Kasumi-1 (cell line): ENCODE measurements at places on chromosomes 4 and X.

- no peak for DNase-seq
These were observed 41.9 kb downstream of the BMP15 start for GRCh38 chrX:50952406-50952805.

DNA sequence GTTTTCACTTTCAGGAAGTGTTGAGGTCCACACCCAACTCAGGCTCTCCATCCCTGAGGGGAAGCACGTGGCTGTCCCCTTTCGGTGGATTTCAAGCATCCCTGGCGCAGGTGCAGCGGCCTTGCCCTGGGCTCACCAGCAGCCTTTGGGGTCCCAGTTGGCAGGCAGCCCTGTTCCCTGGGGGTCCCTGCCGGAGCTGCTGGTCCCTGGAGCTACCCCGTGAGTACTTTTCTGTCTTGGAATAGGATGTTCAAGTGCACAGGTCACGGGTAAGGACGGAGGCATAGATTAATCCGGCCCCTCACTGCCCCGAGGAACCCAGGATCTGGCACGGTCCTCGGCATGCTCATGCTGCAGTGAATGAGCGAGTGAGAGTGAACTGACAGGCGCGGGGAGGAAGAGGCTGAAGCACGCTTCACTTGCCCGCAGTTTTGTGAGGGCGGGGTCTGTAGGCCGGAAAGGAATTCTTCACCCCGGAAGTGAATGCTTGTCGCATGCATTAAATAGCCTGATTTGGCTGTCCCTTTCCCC lies 117.2 kb upstream of the FAT1 start:
- DNase-seq: no peak

DNA sequence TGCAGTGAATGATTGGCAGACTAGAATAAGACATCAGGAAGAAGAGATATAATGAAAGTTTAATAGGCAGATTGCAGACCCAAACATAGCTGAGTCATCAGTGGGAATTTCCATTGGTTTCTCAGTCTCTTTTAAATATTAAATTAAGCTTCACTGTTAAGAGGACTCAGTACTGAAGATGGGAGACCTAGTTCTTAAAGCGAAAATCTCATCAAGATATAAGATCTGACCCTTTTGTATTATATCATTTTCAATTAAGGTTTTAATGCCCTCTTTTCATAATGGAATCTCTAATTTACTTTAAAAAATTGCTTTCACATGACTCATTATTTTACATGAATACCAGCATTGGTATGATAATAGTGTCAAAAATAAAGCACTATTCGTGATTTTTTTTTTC lies 168.9 kb upstream of the ATOH1 start:
- DNase-seq: no peak

- no peak for DNase-seq
These were observed 66.6 kb upstream of the ENPP6 start for GRCh38 chr4:184284336-184284690.

GRCh38 chrX:11437642-11438379 lies 144.6 kb downstream of the AMELX start:
- no peak for DNase-seq

DNA sequence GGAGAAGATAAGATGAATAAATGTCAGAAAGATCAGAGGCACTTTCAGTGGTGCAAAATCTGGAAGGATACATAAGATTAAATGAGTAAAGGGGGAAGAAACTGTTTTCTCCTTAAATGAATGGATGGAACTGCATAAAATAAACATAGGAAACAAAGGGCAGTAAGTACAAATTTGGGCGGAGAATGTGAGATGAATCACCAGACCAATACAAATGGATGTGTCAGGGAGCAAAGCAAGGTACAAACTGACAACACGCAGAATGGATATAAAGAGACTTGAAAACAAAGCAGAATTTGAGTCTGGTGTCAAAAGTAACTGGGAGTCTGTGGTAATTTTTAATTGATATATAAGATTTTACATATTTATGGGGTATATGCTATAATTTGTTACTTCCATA lies 175.3 kb upstream of the PCDH18 start:
- no peak for DNase-seq

GRCh38 chrX:37641859-37642258 lies 43.7 kb upstream of the XK start:
- no peak for DNase-seq

GRCh38 chr4:78651250-78651860 lies 99.8 kb downstream of the ANXA3 start:
- DNase-seq: no peak

- no peak for DNase-seq
These were observed 2267.9 kb upstream of the AGA start for GRCh38 chr4:179709961-179710624.

DNA sequence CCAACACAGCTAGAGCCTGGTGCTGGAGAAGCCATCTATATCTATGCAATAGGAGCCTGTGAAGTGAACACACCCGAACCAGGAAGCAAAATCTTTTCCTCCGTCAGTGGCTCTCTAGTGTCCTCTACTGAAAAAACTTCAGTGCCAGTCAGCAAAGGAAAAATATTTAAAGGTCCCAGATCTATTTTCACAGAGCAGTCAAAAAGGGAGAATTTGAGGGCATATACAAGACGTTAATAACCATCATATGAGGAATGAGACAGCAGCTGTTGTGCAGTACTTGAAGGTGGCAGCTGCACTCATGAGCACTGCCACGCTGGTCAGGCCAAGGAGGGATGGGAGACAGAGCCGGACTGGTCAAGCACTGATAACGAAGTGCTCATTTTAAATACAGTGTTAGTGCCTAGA lies 14.4 kb downstream of the MCUB start:
- peak; percentile 85 for DNase-seq

- no peak for DNase-seq
These were observed 26.9 kb downstream of the UTP14A start for GRCh38 chrX:129932821-129933321.

GRCh38 chr4:5036239-5036638 lies 15.0 kb upstream of the STK32B start:
- DNase-seq: peak; percentile 12

DNA sequence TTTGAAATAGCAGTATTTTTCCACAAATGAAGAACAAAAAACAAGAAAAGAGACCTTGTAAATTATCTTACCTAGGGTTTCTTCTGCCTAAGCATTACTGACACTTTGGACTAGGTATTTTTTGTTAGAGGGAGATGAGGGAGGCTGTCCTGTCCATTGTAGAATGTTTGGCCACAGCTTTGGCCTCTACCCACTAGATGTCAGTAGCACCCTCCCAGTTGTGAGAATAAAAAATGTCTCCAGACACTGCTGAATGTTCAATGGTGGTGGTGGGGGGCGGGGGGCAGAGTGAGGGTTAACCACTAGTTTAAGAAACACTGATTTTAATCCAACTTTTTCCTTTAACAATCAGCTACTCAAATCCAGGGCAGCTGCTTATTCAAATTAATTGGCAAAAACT lies 25.8 kb downstream of the OTUD4 start:
- DNase-seq: no peak

- no peak for DNase-seq
These were observed 906.9 kb upstream of the INTU start for GRCh38 chr4:126725906-126726305.

- DNase-seq: no peak
These were observed 1160.2 kb upstream of the ADGRL3 start for GRCh38 chr4:60039908-60040307.

DNA sequence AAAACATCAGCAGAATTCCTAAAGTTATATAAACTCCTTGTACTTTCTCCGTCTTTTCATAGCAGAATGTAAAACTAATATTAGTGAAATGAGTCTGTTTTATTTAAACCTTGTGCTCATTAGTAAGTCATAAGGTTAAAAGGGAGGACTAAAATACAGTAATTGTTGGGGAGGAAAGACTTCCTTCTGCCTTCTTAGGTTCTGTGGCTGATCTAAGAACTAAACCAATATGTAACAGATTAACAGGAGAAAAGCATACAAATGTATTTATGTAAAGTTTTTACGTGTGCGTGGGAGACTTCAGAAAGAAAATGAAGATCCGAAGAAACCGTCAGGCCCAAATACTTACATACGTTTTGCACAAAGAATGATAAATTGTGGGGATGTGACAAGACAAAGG lies 286.6 kb upstream of the MAD2L1 start:
- DNase-seq: no peak

- no peak for DNase-seq
These were observed 296.8 kb upstream of the PABPC5 start for GRCh38 chrX:91137883-91138282.

DNA sequence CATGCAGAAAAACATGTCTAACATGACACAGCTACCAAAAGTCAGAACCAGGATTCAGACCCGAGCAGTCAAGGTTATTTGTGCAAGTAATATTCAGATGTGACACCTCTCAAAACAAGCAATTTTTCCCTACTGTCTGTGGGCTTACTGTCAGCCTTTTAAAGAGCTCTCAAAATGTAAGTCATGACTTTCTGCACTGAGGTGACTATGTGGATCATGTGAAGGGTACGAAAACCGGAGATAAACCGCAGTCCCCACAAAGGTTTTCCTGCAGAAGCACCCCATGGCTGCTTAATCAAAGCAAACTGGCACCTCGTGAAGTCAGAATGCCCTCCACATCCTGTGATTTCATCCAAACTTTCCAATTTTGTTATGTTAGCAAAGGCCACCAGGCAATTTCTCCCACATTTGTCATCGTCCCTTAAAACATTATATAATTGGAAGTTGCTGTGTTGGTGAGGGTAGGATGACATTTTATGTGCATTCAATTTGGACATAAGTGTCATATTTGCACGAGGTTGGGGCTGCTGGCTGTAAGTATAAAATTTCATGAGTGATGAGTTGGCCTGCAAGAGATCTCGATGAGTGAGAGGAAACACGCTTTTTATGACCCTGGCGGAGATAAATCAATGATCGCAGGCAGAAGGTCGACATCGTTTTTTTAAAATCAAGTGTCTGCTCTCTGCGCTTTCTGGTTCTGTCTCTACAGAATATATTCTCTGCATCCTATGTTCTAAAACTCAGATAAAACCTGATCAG lies 161.2 kb downstream of the STK32B start:
- DNase-seq: no peak

GRCh38 chrX:78375894-78376293 lies 48.5 kb upstream of the CYSLTR1 start:
- DNase-seq: peak; percentile 51

DNA sequence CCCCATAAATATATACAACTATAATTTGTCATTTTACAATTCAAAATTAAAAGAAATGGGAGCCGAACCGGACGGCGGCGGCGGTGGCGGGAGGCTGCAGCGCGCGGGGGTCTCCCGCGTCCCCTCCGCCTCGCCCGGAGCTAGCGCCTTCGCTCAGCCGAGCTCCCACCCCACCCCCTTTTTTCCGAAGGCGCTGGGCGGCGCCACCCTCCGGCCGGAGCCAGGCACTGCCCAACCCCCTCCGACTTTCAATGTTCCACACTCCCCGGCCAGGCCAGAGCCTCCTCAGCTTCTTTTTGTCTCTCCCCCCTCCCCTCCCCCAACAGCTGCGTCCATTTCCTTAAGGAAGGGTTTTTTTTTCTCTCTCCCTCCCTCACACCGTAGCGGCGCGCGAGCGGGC lies 214.1 kb upstream of the GEMIN8 start:
- DNase-seq: no peak

DNA sequence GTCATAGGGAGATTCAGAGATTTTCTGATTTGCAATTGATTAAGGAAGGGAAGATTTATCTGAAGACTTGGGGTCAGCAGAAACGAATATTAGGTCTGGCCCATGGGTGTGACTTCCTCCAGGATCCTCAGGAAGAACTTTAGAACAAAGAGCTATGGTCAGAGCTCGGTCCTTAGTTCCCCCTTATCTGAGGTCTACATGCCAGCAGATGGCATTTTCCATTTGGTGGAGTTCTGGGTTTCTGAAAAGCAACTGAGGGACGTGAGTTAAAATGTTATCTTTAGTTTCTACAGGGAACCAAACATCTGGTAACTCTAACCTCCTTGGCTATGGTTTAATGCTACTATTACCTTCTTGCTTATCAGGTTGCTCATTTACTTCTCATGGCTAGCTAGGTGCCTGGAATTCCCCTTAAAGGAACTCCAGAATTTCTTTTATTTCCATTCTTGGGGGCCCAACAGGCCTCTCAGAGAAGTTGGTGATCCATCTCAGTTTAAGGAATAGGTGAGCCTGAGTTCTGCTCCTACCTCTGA lies 40.7 kb downstream of the KLF3 start:
- no peak for DNase-seq

DNA sequence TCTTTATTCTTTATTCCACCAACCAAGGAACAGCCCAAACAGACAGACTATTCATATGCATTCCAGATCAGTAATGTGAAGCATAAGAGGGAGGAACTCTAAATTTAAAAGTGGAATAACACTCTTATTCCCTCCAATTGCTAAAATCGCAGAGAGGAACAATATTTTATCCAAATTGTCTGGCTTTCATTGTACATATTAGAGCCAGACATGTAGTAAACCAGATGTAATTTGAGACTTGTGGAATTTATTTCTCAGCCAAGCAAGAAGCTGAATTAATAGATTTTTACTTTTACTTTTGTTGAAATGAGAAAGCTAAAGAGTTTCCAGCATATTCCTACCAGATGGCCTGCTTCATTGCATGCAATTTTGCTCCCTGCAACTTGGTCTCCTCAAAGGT lies 674.6 kb upstream of the SLIT2 start:
- DNase-seq: no peak

GRCh38 chr4:140719686-140720085 lies 36.5 kb downstream of the TBC1D9 start:
- no peak for DNase-seq

GRCh38 chrX:53483838-53484405 lies 49.8 kb upstream of the HSD17B10 start:
- DNase-seq: no peak

GRCh38 chr4:179486570-179487335 lies 2044.5 kb upstream of the AGA start:
- no peak for DNase-seq

GRCh38 chr4:163048447-163048846 lies 118.2 kb downstream of the NAF1 start:
- peak; percentile 29 for DNase-seq

GRCh38 chrX:66020631-66021334 lies 19.1 kb downstream of the VSIG4 start:
- peak; percentile 54 for DNase-seq

DNA sequence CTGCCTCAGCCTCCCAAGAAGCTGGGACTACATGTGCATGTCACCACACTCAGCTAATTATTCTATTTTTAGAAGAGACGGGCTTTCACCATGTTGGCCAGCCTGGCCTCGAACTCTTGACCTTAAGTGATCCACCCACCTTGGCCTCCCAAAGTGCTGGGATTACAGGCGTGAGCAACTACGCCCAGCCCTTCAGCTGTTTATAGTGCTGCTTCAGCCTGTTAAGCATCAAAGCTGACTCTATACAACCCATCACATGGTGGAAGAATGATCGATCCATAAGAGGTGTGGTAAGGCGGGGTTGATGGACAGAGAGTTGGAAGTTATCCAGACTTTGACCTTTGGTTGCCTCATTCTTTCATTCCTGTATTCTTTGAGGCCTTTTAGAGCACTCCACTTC lies 56.2 kb upstream of the RAPGEF2 start:
- DNase-seq: no peak

DNA sequence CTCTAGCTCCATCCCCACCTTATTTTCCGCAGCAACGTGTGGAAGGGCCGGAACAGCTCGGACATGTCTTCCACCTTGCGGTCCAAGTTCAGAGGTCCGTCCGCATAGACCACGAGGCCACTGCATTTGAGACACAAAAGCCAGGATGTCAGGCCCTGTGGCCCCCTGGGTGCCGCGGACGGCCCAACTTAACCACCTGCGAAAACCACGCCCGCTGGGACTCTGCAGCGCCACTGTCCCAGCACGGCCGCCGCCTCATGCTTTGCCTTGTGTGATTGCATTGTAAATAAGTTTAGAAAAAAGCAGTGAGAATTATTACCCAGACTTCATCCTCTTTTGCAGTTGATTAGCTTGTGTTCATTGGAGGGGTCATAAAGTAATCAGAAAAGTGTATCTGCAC lies 58.2 kb upstream of the MXD4 start:
- DNase-seq: no peak
